ENCODE measurements at places on chromosomes 11 and 22. TPM values are rescaled to one million over a fixed set of nuclear protein-coding genes. Genes with fewer than 3 reads are reported as not detected.

Gene POLR2F
- total RNA-seq = 34.8 TPM

Gene SLN
- not detected for total RNA-seq

Gene GAB4
- not detected for total RNA-seq

Gene CDC42BPG
- 0.34 TPM for total RNA-seq

Gene ZC3H12C
- 13.8 TPM for total RNA-seq

Gene FSHB
- not detected for total RNA-seq

Gene C11orf21
- not detected for total RNA-seq

Gene FGF3
- not detected for total RNA-seq

Gene CRKL
- total RNA-seq = 41.4 TPM

Gene NECTIN1
- total RNA-seq = 4.6 TPM

Gene OR56B4
- not detected for total RNA-seq

Gene ARHGAP8
- 0.09 TPM for total RNA-seq
